ENCODE measurements at places on chromosomes 6 and 20.

DNA sequence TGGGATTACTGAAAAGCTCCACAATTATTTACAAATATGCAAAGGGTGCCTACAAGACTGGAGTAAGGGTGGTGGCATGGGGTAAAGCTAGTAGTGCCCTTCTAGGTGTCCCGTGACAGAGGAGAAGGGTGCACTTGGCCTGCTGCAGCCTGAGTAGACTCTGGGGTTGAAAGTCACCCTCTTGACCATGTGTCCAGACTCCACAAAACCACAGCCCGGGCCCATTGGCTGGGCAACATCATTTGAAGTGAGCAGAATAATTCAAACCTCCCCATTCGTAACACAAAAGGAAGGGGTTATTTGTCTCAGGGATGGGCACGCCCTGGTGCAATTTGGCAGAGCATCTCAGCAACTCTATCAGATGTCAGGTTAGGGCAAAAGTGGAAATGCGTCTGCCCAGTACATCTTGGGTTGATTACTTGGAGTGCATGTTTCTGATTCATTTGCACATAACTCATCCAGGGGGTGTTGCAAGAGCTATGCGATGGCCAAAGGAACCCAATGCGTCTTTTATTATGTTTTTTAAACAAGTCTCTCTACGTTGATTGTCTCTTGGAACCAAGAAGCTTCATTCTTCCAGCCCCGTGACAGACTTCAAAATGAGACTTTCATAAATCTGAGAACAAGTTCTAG lies 56.7 kb downstream of the ISM1 start:
- no peak for DNase-seq
- no peaks in the 10 kb centered on the region for H3K36me3 ChIP-seq
- no peak overlapping the region for H3K4me3 ChIP-seq
- no peaks in the 10 kb centered on the region for H3K4me1 ChIP-seq

DNA sequence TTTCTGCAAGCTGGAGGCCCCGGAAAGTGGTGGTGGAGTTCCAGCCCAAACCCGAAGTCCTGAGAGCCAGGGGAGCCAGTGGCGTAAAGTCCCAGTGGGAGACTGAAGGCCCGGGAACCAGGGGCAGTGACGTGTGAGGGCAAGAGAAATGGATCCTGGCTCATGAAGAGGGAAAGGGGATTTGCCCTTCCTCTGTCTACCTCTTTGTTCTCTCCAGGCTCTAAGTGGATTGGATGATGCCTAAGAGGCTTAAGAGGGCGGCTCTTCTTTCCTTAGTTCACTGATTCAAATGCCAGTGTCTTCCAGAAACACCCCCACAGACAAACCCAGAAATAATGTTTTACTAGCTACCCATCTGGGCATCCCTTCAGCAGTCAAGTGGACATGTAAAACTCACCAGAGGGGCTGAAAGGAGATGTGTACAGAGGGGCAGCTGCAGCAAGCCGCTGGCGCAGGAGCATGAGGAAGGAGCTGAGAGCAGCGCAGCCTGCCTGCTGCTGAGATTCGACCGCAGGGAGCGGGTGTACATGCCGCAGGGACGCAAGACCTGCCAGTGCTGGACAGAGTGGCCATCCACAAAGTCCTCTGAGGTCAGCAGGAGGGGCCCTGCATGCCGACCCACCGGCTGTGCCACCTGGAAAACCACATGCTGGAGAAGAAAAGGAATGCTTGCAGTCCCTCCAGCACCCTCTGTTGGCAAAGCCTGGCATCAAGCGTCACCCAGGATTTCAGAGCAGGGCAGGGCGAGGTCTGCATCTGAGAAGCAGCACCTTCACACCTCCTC lies 29.5 kb downstream of the CDYL start:
- no peak for DNase-seq
- peaks cover 2% of the 10 kb centered on the region for H3K36me3 ChIP-seq
- no peak overlapping the region for H3K27ac ChIP-seq
- no peak overlapping the region for H3K4me3 ChIP-seq

DNA sequence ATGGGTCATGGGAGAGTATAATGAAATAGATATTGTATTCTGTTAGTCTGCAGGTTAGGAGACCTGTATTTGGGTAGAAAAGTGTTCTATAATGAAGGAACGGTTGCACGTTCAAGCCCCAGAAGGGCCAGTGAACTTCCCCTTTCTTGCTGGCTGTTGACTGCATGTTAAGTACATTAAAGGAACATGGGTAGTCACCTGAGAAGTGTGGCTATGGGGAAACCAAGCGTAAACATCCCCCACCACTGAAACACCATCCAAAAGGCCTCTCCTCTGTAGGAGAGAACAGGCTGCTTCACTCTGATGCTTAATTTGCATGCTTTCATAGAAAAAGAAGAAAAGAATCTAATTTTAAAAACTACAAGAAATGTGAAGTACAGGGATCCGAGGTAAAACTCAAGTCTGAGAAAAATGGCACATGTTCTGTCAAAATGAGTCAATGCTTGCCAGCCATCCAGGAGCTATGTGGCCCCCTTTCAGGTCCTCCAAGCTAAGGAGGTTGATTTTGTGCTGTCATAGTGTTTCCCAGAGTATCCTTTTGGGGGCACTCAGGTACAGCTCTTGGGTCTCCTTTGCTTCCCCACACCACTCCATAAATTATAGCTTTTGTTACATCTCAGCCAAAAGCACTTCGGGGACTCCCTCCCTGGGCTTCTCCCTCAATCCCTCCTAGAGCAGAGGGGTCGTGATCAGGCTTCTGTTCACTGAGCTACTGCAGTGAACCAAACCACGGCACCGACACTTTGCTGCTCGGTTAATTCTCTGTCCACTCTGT lies 283.7 kb upstream of the AGPAT4 start:
- H3K27me3 ChIP-seq = no peaks in the 10 kb centered on the region
- H3K4me3 ChIP-seq = no peak overlapping the region
- no peak for DNase-seq
- no peak overlapping the region for H3K27ac ChIP-seq
- H3K4me1 ChIP-seq = no peaks in the 10 kb centered on the region

GRCh38 chr6:24997905-24998304 lies 62.1 kb upstream of the RIPOR2 start:
- H3K4me3 ChIP-seq = no peak overlapping the region
- peaks cover 6% of the 10 kb centered on the region for H3K36me3 ChIP-seq
- no peak for DNase-seq
- no peaks in the 10 kb centered on the region for H3K27me3 ChIP-seq
- no peak overlapping the region for H3K27ac ChIP-seq
- peaks cover 30% of the 10 kb centered on the region for H3K4me1 ChIP-seq

- H3K27ac ChIP-seq = no peak overlapping the region
- no peaks in the 10 kb centered on the region for H3K27me3 ChIP-seq
- no peak for DNase-seq
- no peak overlapping the region for H3K4me3 ChIP-seq
- H3K36me3 ChIP-seq = no peaks in the 10 kb centered on the region
Measured at GRCh38 chr6:61168878-61169277, 1117.1 kb downstream of the KHDRBS2 start.

DNA sequence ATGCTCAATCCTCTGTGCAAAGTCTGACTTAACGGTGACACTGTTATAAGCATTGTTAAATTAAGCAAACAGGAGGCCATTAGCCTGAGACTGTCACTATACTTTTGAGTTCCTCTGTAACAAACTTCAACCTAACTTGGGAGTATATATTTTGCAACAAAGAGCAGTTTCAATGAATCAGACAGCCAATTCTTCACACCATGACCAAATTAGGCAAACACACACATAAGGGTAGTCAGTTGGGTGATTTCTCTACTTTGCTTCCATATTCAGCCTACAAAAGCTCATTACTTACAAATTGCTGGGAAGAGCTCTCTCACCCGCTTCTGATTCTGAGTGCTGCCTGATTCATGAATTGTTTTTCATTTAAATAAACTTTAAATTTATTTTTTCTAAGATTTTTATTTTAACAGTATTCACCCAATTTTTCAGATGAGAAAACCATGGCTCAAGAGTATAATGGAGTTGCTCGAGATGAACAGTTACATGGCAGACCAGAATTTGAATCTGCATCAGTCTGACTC lies 60.5 kb downstream of the HACE1 start:
- no peak overlapping the region for H3K27ac ChIP-seq
- no peak overlapping the region for H3K4me3 ChIP-seq
- H3K36me3 ChIP-seq = peaks cover 48% of the 10 kb centered on the region
- H3K4me1 ChIP-seq = peaks cover 2% of the 10 kb centered on the region
- no peaks in the 10 kb centered on the region for H3K27me3 ChIP-seq

DNA sequence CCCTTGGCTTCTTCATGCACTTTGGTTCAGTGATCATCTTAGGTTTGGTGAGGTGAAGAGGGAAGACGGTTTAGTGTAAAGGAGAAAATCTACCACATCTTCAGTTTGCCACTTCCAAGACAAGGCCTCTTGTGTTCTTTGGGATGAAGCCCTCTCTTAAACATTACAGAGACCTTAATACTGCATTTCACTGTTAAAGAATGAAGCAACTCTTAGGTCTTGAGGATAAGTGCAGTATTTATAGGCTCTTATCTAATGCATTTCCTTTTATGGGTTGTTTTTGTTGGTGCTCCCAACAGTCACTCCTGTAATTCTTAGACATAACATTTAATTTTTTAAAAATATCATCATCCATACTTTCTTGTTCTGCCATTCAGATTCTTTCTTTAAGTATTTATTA lies 139.9 kb upstream of the LAMP5 start:
- no peak for DNase-seq
- no peak overlapping the region for H3K4me3 ChIP-seq
- H3K27ac ChIP-seq = no peak overlapping the region
- H3K36me3 ChIP-seq = no peaks in the 10 kb centered on the region
- H3K4me1 ChIP-seq = no peaks in the 10 kb centered on the region
